ENCODE measurements at places on chromosomes 1 and 21.

DNA sequence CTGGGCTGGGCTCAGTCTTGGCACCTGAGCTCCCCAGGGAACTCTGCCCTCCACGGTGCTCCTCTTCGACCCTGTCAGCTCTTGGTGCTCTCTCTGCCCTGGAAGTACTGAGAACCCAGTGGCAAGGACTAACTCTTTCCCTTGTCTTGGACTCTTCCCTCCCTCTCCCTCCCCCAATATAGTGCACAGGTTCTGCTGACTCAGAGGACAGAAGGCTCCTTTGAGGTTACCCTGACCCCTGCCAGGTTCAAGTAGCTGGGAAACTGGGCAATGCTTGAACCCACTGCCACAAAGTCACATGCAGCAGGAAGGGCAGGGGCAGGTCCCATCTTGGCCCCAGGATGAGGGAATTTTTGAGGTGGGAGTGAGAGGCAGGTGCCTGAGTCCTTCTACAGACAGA is 20.3 kb downstream of the KCNQ4 start:
- DNase-seq, result no peak

DNA sequence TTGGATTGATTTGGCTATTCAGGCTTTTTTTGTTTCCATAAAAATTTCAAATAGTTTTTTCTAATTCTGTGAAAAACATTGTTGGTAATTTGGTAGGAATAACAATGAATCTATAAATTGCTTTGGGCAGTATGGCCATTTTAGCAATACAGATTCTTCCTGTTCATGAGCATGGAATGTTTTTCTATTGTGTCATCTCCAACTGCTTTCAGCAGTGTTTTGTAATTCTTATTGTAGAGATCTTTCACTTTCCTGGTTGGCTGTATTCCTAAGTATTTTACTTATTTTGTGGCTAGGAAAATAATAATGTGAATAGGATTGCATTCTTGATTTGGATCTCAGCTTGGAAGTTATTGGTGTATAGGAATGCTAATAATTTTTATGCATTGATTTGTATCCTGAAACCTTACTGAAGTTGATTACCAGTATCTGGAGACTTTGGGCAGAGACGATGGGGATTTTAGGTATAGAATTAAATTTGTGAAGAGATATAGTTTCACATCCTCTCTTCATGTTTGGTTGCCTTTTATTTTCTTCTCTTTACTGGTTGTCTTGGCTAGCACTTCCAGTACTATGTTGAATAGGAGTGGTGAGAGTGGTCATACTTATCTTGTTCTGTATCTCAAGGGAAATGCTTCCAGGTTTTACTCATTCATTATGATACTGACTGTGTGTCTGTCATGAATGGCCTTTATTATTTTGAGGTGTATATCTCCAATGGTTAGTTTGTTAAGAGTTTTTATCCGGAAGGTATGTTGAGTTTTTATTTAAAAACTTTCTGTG is 57.3 kb downstream of the DRAM2 start:
- DNase-seq, result peak; percentile 18

DNA sequence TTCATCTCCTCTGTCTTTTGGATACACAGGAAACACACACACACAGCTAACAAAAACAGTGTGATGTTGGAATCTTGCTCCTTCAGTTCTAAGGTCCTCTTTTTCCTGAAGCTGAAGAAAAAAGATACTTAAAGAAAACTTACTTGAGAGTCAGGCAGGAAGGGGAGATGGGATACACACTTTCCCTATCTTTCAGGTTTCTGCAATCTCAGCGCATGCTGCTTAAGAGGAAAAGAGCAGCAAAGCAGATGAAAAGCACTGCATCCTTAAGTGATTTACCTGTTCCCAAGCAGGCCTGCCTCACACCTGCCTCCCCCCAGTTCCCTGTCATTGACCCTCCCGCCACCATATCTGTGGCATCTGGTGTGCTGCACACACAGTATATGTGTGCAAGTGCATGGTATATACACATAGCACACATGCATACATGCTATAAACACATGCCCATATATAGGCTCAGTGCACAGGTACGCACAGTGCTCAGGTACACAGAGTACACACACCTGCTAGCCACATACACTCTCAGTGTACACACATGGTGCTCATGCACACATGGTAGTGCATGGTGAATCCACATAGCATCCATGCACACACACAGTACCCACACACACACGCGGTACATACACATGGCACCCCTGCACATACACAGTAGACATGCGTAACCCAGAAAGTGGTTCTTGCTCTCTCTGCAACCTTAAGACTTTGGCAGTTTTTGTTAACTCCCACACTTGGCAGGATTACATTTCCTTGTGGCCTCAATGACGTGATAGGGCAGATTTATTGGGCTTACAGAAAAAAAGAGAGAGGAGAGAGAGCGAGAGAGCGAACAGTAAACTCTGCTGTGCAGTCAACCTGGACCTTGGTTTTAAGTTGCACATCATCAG is 166.9 kb downstream of the TOMM20 start:
- DNase-seq, result peak; percentile 98

GRCh38 chr1:248837045-248837780 is 811 bp upstream of the ZNF672 start:
- DNase-seq, result no peak

GRCh38 chr1:244599937-244600350 is 53.0 kb upstream of the DESI2 start:
- peak; percentile 96 for DNase-seq

GRCh38 chr1:227777156-227777555 is 38.3 kb upstream of the PRSS38 start:
- DNase-seq, result no peak
